Mucosa of descending colon (tissue), 3 donors: ENCODE measurements at places on chromosomes 3 and 15.

DNA sequence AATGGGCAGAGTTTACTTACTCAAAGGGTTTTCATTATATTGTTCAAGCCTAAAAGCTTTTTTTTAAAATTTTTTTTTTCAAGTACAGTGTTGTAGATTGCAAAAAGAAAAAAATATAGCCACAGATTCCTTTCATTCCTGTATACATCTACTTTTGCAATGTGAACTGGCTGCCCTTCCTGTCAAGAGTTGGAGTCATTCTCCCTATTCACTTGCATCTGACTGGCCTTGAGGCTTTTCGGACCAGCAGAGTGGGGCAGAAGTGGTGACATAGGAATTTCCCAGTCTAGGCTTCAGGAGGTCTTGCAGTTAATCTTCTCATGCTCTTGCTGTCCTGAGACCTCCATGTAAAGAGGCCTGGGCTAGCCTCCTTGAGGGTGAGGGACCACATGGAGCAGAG lies 218.3 kb upstream of the CFAP20DC start:
- DNase-seq = no peak

GRCh38 chr15:80816049-80816653 lies 37.0 kb downstream of the CEMIP start:
- no peak for DNase-seq

DNA sequence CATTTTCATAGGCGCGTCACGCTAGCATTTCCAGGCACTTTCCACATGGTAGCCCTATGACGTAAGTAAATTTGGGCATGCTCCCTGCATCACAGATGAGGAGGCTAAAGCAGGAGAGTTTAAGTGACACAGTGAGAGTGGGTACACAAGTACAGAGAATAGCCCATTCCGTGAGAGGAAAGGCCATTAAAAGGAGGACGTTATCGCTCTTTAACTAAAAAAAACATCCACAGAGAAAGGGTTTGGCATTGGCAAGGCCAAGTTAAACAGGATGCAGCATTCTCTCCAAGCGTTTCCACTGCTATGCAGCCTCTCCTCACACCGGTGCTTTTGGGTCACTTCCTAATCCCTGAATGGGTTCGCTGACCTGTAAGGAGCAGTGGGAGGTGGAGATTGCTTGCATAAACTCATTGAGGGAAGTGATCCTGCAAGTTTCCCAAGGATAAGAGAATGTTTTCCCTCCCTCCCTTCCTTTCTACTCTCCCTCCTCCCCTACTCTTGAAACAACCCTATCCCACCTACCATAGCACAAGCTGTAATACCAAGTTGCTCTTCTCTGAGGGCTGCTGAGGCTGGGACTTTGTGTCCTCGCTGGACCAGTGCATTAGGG lies 147.7 kb downstream of the VGLL4 start:
- DNase-seq = no peak

DNA sequence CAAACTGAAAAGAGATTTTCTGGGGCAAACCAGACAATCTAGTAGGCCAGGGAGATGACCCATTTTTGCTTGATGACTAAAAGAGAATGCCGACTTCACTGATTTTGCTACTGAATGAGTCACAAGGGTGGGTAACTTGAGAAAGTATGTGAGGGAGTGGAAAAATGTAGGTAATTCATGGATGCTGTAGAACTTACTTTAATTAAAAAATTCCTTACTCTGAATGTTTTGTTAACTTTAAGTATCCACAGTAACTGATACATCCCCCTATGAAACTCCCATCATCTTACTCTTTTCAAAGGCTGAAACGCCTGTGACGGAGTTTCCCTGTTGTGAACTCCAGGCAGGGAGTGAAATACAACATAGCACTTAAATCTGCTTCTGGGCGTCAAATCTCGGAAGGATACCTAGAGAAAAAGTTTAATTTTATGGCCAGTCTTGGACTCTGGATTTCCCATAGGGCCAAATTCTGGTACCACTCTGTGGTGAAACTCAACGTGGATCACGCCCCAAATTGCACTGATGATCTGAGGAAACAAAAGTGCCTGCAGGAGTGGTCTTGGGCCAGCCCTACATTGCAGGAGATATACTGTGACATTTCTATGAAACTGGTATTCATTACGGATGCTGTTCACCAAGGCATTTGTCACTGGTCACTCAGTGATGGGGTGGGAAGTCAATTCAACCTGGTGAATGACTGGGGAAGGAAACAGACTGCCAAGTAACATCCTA lies 24.0 kb downstream of the GOLIM4 start:
- no peak for DNase-seq

DNA sequence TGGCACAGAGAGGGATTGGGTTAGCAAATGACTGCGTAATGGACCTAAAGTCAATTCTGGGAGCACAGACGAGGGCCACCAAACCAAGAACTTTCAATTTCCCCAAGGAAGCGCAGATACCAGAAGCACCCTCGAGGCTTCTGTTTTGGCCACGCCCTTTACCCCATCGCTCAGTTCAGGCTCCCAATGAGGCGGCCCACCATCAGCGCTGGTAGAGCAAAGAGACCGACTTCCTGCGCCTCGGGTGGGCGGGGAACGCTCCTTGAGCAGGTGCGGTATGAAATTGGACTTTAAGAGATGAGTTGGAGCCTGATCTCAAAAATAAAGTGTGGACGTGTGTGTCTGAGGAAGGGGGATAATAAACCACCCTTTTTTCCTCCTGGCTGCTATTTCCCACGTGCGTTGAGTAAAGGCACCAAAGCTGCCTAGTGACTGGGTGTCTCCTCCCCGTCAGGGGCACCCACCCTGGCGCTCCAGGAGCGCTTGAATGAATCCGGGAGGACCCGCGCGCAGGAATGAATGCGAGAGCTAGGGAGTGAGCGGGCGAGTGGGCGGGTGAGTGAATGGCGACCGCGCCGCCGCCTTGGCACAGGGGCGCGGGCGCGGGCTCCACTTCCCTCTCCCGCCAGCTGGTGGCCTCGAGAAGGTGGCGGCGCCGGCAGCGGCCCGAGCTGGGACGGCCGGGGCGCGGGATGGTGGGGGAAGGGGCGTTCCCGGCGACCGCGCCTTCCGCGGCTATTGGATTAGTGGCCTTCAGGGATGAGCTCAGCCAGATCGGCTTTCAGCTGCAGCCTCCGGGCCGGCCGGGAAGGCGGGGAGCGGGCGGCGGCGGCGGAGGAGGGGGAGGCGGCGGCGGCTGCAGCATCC lies at the start of gene SPSB4:
Gene SPSB4, plus strand, starts transcription at position 772 of the 867 bp plus-strand sequence. CDS start 14,758 bp downstream, outside the sequence.
- peak; percentile 54 for DNase-seq

DNA sequence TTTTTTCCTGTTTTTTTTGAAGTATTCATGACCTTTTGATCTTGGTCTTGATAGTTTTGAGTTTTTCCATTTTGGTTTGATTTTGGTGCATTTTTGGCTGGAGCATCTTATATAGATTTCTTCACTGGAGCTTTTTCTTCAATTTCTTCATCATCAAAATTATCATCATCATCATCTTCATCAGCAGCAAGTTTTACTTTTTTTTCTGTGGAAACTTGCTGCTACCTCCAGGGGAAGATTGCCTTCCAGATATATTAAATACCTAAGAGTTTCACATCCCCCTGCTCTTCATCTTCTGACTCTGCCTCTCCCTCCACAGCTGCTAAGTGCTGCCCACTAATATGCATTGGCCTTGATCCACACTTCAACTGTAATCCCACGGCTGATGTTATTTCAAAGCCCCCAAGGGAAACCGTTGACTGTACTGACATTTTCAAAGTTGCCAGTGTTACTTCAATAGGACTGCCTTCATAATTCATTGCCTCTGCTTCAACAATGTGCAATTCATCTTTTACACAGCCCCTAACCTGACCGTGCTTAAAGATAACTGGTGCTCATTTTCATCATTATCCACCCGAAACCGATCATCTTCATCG lies 151.7 kb downstream of the NR1D2 start:
- no peak for DNase-seq

DNA sequence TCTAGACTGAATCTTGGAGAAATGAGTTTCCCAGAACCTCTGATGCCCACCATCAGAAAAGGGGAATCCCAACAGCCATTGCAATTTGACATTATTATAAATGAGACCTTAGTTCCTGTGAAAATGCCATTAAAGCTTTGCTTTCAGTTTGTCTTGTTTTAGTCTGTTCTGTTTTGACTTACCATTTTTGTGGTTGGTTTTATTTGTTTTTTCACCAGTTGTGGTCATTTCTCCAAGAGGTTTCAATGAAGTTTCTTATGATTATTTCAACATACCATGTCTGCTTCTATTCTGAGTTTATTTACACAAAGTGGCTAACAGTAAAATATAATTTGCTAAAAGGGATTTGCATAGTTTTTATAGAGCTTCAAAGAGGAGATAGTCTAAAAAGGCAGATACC lies 175.0 kb upstream of the MCTP2 start:
- DNase-seq = no peak

DNA sequence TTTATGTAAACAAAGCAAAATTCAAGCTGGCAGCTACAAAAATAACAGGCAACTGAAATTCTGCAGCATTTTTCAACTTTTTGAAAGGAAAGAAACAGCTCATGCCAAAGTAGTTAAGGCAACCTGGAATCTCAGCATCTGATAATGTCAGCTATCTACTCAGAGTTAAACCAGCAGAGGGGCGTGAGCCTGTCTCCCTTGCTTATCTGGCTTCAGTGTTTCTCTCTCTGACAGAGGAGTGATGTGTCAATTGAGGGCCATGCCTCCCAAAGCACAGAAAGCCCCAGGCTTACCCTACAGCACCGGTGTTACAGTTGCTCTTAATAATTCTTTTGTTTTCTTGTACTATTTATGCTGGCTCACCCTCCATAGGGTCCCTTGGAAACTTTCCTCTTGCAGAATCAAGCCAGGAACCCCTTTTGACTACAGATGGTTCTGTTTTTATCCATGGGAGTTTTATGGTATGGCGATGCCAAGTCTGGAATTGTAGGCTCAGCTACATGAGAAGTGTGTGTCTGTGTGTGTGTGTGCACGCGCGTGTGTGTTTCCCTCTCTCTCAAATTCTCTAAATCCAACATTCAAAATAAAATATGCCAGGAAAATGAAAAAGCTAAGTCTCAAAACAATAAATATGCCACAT lies 7.3 kb downstream of the TMEM212 start:
- DNase-seq = no peak
